ENCODE measurements at places on chromosomes 4 and X.

DNA sequence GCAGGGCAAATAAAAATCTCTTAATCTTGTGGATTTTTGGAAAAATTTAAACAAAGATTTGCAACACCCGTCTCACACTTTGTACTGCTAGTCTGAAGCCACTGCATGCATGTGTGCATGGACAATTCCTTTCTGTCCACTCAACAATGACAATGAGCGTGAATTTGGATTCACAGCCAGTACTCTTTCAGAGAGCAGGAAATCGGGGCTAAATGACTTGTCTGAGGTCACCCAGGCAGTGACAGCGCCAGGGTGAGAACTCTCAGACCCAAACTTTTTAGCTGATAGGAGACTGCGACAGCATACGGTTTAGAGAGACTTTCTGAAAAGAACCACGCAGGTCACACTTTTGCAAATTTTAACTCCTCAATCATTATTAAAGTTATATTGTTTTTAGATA, 90.9 kb downstream of the ZNF827 start:
- DNase-seq: no peak

DNA sequence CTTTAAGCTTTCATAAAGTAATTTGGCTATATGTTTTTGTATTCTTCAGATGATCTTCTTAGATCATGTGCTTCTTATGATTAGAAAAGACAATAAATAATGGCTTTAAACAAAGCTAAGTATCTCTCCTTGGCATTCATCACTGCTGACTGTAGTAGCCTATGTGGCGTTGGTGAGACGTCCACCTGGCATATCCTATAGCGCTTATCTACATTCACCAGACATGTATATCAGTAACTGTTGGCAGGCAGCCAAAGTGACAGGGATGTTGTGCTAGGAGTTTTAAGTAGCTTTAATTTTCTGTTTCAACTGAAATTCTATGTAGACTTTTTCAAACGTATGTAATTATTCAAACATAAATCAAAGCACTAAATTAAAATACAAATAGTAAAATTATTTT, 276.4 kb downstream of the IL15 start:
- DNase-seq: no peak

DNA sequence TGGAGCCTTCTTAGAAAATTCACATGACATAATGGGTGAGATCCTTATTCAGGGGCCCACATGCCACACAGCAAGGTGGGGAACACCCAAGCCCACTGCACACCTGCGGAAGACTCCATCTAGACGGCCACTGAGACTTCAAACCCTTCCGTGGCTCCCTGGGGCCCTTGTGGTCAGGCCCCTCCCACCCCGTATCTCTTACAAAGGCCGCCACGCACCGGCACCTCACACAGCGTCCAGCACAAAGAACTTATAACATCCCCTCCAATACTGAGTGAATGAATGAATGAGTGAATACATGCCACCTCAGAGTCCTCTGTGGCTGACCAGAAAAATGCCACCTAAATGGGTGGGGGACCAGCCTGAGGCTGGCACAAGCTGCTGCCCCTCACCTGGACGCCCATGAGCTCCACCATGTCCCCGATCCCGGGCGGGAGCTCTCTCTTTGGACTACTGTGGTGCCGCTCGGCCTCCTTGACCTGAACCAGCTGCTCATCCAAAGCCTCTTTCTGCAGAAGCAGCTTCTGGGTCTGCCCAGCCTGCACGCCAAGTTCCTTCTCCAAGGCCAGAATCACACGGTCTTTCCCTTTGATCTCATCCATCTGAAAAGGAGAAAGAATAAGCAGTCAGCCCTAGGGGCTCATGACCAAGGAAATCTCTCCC, 66.9 kb upstream of the C4orf50 start:
- DNase-seq: no peak

DNA sequence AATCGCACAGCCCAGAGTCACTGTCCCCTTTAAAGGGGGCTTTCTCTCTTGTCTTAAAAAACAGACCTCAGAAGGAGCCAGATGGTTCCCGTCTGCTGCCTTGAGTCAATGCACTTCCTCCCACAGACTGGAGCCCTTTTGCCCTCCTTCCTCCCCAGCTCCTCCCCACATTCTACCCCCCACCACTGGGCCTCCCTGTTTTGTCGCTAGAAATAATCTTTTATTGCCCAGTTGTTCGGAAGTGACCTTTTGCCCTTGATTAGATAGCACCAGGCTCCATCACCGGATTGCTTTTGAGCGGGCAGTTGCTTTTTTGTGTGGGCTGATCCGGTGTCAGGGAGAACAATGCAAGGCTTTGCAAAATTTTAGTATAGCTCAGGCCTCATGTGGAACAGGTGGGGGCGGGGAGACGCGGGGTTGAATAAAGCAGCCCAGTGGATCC, 47.7 kb downstream of the SPRY1 start:
- peak; percentile 64 for DNase-seq

DNA sequence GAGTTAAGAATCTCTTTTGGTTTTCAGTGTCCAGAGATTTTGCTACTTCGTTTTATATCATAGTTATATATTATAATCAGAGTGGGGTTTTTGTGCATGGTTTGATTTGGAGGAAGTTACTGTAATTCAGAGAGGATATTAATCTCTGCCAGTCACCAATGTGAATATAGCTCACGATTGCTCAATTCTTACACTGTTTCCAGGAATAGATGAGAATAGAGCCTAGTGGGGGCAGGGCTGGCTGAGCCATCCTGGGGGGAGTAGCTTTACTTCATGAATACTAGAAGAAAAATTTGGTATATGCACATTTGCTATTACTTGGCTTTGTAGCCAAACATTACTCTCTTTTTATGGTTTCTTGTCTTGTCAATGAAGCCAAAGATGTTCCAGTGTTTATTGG, 60.9 kb upstream of the TRPC3 start:
- DNase-seq: no peak

- DNase-seq: no peak
Observed at GRCh38 chrX:53452812-53453211, 18.6 kb upstream of the HSD17B10 start.

GRCh38 chrX:111083081-111083480, 12.9 kb upstream of the PAK3 start:
- DNase-seq: no peak

DNA sequence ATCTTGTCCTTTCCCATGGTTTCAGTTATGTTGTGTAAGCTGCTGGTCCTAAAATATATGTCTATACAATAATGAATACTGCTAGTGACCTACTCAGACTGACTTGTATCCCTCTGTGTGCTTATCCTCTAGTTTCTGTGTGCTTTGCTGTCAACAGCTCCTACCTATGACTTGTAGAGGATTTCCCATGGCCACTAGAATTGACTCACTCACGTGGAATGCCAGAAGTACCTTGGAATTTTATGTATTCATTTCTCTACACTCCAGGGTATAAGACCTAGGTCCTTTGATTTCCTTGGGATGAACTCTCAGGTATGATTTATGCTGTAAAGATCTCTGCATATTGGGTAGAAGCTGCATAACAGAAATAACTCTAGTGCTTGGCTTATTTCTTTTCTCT, 279.9 kb upstream of the SLIT2 start:
- DNase-seq: no peak

DNA sequence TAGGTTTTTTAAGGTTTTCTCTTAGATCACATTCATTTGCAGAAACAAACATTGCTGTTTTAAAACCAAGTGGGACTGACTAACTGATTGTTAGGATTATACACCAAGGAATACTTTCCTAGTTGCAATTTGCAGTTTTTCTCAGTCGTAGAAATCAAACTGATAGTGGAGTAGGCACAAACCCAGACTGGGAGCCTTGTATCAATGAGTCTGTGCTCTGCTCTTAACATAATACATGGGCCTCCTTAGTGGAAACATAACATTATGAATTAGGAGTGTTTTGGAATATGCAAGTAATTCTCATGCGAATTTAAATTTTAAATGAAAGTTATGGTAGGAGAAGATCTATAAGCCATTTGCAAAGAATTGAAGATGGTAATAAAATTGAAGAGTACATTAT, 223.5 kb downstream of the CLCN4 start:
- DNase-seq: no peak

- no peak for DNase-seq
Observed at GRCh38 chrX:153379971-153380581, 21.1 kb downstream of the PNMA6E start.

DNA sequence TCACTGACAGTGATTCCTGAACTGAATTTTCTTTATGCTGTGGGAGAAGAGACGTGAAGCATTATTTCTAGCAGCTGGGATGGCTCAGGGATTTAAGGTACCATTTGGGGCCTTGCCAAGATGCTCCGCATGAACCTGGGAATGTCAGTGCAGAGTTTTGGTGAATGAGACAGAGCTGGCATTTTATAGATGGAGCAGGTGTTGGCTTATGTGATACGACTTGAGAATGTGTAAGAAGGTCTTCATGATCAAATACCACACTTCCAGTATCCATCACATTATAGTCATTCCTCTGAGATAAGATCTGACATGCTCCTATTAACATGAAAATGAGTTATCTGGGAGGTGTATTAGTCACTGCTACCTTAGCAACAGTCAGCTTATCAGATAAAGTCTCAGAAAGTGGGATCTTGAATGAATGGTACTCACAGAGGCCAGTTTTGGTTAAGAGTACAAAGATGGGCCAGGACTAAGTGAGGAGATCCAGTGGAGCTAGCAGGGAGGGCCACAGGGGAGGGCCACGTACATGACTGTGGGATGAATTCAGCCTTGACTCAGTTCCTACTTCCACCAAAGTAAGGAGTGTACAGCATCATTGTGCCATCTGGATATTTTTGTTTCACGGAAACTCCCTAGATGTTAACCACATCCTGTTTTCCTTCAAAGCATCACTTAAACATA, 116.7 kb downstream of the SPCS3 start:
- no peak for DNase-seq

DNA sequence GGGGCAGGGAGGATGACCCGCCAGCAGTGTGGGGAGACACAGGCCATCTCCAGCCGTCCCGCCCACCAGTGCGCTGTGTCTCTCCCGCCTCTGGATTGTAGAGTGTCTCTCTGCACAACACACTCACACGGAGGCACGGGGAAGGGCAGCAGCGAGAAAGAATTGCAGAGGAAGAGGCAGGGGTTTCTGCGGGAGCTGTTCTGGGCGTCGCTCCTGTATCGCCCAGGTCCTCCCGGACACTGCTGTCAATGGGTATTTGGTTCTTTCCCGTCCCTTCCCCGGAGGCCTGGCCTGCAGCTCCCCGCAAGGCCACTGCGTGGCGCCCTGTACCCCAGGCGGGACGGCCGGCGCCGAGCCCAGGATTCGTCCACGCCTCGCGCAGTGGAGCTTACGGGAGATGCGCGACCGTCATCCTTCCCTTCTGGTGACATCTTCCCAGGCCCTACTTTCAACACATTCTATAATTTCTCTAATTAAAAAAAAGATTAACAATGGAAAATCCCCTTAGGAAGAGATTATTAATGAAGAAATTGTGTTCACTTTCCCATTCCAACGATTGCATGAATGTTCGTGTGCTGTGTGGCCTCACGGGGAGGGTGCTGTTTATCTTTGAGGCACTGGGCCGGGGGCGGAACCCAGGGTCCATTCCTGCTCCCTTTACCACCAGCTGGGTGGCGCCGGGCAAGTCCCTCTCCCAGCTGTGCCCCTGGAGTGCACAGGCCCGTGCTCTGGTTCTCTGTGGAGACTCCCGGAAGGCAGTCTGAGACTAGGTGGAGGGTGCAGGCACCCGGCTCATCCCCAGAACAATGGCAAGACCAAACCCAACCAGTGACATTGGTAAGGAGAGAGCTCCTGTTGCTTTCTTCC, 95.7 kb downstream of the CPZ start:
- DNase-seq: no peak

- DNase-seq: no peak
Observed at GRCh38 chr4:113822555-113823290, 61.2 kb upstream of the CAMK2D start.

- no peak for DNase-seq
Observed at GRCh38 chrX:10048076-10048475, 80.9 kb downstream of the CLDN34 start.

- no peak for DNase-seq
Observed at GRCh38 chr4:47525154-47525819, 40.2 kb downstream of the ATP10D start.

DNA sequence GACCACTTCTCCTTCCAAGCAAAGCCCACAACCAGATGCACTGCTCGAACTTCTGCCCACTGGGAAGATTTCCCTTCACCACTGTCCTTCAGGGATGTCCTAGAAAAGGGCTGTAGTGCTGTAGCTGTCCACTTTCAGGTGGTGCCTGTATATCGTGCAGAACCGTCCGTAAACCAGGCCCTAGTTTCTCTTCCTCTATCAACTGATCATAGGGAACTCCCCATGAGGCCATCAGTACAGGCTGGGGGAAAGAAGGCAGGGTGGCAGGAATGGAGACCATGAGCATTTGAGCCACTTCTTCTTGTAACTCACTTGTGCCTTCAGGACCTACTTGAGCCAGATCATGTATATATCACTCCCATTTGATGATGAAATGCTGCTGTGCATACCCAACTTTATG, 57.3 kb upstream of the FAM9B start:
- DNase-seq: no peak

DNA sequence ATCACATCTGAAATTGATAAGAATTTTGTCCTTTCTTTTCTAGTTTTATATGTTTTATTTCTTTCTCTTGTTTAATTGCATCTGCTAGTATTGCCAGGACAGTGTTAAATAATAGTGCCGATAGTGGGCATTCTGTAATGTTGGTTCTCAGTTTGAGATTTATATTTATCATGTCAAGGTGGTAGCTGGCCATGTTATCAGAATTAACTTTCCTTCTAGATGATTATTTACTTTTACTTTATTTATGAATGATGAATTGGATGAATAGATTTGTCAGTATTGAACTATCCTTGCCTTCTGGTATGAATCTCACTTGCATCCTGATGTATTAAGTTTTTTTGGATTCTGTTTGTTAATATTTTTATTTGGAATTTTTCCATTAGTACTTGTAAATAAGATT, 42.7 kb downstream of the METAP1 start:
- no peak for DNase-seq

DNA sequence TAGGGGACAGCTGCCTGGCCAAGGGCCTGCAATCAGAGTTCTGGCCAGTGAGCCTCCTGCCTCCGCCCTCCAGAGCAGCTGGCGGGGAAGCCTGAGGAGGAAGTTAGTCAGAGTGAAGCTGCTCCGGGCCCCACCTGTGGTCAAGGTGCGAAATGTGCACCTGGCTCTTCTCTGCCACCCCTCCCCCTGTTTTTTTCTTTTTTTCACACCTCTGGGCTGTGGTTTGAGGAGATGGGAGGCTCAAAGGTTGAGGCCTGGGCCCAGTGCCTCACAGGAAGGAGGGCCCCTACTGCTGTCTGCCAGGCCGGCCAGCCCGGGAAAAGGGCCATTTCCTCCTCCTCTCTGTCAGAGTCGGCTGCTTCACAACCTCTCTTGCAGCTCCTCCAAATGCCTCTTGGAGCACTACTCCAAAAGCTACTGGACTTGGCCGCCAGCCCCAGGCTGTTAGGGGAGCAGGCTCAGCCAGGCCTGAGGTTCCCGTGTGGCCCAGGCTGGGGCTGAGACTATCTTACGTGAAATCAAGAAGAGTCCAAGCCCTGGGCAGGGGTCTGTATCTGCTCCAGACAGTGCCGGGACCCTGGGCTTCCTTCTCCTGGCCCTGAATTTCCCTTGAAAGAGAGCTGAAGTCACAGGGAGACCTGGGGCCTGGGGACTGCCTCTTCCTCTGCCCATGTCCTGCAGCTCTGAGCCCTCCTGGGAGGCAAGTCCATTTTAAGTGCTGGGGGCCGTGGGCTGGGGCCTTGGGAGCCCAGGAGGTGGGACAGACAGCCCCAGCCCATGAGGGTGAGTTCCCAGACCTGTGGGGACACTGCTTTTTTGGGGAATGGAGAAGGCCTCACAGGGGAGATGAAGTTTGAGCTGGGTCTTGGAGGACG, 4.5 kb upstream of the CXCR3 start:
- DNase-seq: peak; percentile 24
